Left colon (tissue), 2 donors: ENCODE measurements at places on chromosomes 3 and 15. TPM values are rescaled to one million over a fixed set of nuclear protein-coding genes. Genes with fewer than 3 reads are reported as not detected.

The FBXW12 gene
- not detected for total RNA-seq

- no peak for DNase-seq
Observed at GRCh38 chr15:82538961-82539690, 1.1 kb downstream of the RPS17 start.

The TRIM42 gene
- total RNA-seq, result not detected

DNA sequence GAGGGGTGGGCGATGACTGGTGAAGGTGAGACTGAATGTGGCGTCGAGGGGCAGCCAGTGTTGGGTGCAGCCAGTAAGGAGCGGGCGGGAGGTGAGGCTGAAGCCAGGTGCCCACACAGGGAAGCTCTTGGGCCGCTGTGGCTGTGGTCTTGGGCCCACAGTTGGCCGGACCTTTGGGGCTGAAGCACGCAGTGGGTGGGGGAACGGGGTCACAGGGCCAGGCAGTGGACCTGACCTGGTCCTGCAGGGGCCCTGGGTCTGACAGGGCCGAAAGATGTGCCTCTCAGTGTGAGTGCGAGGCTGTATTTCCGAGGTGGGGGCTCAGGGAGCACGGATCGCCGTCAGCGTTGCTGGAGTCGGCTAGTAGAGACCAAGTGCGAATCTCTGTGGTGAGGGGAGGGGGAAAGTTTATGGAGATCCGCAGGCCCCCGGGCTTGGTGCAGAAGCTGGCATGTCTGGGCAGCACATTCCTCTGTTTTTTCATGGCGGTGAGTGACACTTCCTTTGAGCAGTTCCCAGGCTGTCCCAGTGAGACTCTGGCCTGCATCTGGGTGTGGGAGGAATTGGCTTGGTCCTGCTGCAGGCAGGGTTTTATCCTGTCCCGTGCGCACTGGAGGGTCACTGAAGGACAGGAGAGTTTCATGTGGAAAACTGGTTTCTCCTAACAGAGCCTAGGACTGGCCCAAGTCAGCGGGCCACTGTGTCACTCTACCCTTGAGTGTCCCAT, 100.8 kb downstream of the TMEM266 start:
- no peak for DNase-seq

The PML gene
- total RNA-seq, result 28.5 TPM

- no peak for DNase-seq
Observed at GRCh38 chr3:174716956-174717505, 142.1 kb upstream of the NAALADL2 start.

The COLQ gene
- total RNA-seq, result 1.3 TPM

DNA sequence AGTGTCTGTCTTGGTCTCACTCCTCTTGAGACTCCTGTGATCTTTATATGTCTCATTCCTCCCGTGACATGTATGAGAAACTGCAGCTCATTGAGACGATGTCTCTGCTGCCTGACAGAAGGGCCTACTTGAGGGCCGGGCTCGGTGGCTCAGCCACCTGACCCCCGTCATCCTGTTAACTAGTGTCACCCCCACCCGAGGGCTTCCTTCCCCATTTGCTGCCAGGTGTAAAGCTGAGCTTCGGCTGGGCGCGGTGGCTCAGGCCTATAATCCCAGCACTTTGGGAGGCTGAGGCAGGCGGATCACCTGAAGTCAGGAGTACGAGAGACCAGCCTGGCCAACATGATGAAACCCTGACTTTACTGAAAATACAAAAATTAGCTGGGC, 12.7 kb downstream of the SEMA4B start:
- peak; percentile 55 for DNase-seq

GRCh38 chr3:194330579-194330978, 20.5 kb downstream of the CPN2 start:
- no peak for DNase-seq

- peak; percentile 57 for DNase-seq
Observed at GRCh38 chr3:123373474-123373987, 75.4 kb downstream of the ADCY5 start.

The DAPK2 gene
- 58.3 TPM for total RNA-seq

GRCh38 chr15:96888764-96889163, 558.3 kb downstream of the NR2F2 start:
- no peak for DNase-seq

The KNG1 gene
- total RNA-seq, result 2.3 TPM

DNA sequence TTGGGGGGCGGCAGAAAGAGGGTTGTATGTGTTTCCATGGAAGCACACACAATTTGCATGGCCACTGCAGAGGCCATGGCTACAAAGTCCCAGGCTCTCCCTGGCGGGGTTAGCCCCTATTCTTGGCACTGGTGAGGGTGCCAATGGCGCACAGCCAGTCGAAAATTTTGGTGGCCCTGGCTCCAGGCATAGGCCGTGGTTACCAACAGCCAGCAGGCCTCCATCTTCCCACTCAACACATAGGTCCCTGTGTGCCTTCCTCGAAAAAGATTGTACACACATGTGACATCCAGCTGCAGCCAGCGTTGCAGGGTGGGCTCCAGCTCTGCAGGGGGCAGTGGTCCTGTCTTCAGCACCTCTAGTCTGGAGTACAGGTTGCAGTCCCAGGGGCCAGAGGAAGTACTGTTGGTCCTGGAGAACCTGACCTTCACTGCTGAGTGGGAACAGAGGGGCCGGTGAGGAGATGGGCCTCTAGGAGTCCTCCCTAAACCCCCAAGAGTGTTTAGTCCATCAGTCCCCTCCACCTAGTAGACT, 7.1 kb downstream of the P4HTM start:
- DNase-seq, result no peak

DNA sequence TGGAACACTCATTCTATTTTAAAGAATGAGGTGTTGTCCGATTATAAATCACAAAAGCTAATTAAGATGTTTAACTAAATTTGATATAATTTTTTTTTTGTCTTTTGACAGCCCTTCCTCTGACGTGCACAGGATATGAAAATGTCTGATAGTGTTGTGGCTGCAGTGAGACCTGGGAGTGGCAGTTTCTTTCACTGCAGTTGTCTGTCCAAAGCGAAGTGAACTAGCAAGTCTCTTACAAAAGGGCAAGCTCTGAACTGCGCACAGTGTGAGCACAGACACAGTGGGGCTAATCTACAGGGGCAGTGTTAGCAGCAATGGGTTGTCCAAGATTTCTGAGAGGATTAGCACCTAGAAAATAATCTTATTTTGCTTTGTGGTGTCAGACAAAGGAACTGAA, 29.1 kb upstream of the MYRIP start:
- no peak for DNase-seq

The ZIC4 gene
- total RNA-seq, result not detected

The P2RY13 gene
- total RNA-seq, result 1.5 TPM

- no peak for DNase-seq
Observed at GRCh38 chr15:38091078-38091645, 156.7 kb downstream of the TMCO5A start.

GRCh38 chr3:177263615-177264368, 66.5 kb upstream of the TBL1XR1 start:
- DNase-seq, result no peak

DNA sequence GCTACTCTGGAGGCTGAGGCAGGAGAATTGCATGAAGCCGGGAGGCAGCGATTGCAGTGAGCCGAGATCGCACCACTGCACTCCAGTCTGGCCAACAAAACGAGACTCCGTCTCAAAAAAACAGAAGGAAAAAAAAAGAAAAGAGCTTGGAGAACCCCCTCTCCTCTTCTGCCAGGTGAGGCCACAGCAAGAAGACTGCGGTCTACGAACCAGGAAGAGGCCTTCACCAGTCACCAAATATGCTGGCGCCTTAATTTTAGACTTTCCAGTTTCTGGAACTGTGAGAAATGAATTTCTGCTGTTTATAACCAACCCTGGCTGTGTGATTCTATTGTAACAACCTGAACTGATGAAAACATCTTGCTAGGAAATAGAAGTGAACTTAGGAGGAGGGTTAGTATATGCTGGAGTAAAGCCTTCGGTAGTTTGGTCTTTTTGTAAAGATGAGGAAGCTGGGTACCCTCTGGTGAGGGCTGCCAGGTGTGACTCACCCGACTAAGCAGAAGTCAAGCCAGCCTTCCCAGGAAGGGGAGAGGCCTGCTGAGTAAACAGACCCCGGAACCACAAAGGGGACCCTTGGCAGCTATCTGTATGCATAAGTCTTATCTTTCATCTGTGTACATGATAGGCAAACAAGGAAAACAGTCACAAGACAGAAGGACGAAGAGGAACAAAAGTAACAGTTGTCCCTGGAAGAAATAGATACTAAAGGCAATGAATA, 78.7 kb downstream of the KLF13 start:
- peak; percentile 28 for DNase-seq

The FOXB1 gene
- total RNA-seq, result not detected

The ISL2 gene
- 0.95 TPM for total RNA-seq

DNA sequence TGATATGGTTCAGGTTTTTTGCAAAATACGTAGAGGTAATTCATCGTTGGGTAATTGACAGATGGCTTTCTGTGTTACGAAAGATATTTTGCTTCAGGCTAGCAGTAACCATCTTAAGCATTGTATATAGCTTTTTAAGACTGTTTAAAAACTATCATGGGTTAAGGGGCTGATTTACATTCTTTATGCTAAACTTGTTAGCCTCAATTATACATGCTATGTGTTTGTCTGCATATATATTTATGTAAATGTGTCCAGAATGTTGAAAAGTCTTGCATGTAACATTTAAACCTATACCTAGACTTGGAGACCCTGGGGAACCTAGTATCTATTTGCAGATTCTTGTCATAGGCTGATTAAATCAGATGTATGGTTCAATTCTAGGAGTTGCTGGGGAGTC, 11.1 kb upstream of the P2RY14 start:
- no peak for DNase-seq

GRCh38 chr3:119375510-119375909, 81.3 kb downstream of the ARHGAP31 start:
- no peak for DNase-seq

The POLQ gene
- 3.0 TPM for total RNA-seq

DNA sequence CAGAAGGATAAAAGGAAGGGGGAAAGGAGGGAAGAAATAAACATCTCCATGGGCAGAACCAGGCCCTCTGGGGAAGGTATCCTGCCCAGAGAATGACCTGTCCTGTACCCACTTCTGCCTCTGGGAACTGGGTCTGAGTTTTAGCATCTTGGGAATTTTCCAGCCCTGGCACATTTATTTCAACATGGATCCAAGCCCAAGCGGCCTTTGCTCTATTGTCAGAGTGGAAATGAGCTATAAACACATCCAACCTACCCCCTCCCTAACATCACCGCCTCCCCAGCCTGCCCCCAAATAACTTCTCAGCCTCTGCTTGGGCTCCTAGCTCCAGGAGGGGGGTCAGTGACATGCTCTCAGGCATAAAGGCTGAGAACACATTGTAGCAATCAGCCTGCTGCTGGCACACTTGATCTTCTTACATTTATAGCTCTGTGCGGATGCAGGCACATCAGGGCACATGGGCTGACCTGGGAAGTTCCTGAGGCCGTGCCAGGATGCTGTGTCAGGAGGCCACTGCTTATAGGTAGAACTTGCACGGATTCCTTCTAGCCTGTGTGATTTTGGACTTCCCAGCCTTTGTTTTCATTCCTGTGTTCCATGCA, 4.6 kb upstream of the OXTR start:
- no peak for DNase-seq

GRCh38 chr3:186299327-186299726, 62.7 kb downstream of the DGKG start:
- DNase-seq, result no peak

- no peak for DNase-seq
Observed at GRCh38 chr15:69422336-69422895, 8.3 kb downstream of the KIF23 start.

The CLDN18 gene
- not detected for total RNA-seq

The FAM81A gene
- 9.2 TPM for total RNA-seq

The SPG11 gene
- total RNA-seq, result 113 TPM

DNA sequence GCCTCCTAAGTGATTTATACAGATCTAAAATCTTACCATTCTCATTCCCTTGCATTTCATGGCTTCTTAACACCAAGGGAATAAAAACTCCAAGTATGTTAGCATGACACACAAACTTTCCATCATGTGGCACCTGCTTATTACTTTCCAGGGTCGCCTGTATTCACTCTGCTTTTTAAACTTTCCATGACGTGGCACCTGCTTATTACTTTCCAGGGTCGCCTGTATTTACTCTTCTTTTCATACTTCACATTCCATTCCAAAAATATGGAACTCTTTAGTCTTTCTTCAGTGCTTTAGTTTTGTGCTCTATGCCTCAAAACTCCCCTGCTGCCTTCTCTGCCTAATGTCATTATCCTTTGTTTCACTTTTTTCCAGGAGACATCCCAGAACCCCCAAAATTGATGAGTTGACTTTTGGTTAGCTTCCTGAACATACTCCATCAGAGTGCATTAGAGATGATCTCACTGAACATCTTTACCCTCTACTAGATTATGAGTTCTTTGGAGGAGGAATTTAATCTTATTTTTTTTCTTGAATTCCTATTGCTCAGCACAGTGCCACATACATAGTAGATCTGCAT, 47.0 kb downstream of the CALML4 start:
- DNase-seq, result no peak

DNA sequence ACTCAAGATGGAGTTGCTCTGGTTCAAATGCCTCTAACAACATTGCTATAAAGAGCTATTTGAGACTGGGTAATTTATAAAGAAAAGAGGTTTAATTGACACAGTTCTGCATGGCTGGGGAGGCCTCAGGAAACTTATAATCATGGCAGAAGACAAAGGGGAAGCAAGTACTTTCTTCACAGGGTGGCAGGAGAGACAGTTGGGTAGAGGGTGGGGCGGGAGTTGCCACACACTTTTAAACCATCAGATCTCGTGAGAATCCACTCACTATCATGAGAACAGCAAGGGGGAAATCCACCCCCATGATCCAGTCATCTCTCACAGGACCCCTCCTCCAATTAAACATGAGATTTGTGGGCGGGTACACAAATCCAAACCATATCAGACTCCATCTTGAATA, 30.7 kb downstream of the MAP2K5 start:
- DNase-seq, result no peak

DNA sequence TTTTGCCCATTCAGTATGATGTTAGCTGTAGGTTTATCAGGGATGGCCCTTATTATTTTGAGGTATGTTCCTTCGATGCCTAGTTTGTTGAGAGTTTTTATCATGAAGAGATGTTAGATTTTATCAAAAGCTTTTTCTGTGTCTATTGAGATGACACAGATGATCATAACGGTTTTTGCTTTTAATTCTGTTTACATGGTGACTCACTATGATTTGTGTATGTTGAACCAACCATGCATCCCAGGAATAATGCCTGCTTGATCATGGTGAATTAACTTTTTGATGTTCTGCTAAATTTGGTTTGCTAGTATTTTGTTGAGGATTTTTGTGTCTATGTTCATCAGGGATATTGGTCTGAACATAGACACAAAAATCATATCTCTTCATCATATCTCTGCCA, 8.3 kb downstream of the GPR156 start:
- no peak for DNase-seq

The SLC12A1 gene
- not detected for total RNA-seq
